Activated CD4-positive, alpha-beta T cell treated with anti-CD3 and anti-CD28 coated beads, Interleukin-2, amount 50 U/mL, for 24 hours (primary cell): ENCODE measurements at places on chromosomes 5 and 9.

GRCh38 chr9:130878295-130878694 is 18.3 kb downstream of the QRFP start:
- no peak for DNase-seq

- DNase-seq, result no peak
Observed at GRCh38 chr9:90900130-90900529, 98.5 kb downstream of the SYK start.

GRCh38 chr5:53233645-53234405 is 124.3 kb upstream of the MOCS2 start:
- no peak for DNase-seq

- no peak for DNase-seq
Observed at GRCh38 chr5:148398698-148399121, 15.0 kb downstream of the FBXO38 start.

- no peak for DNase-seq
Observed at GRCh38 chr5:102911973-102912372, 156.9 kb downstream of the PAM start.

DNA sequence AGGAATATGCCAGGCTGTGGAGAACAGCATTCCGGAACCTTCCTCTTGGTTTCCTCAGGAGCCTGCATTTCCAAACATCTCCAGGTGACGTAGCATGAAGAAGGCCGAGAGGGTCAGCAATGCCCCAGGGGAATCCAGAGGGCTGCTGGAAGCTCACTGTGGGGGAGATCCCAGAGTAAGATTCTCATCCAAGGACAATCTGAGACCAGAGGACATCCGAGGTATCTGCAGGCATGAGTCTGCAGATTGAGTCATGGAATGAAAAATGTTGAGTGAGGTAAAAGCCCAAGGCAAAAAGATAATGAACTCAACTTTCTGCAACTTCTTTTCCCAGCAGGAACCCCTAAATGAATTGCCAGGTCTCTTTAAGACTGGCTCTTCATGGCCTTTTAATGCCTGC is 73.5 kb downstream of the KIF4B start:
- DNase-seq, result no peak

- DNase-seq, result no peak
Observed at GRCh38 chr5:171871711-171872110, 86.1 kb downstream of the SMIM23 start.

DNA sequence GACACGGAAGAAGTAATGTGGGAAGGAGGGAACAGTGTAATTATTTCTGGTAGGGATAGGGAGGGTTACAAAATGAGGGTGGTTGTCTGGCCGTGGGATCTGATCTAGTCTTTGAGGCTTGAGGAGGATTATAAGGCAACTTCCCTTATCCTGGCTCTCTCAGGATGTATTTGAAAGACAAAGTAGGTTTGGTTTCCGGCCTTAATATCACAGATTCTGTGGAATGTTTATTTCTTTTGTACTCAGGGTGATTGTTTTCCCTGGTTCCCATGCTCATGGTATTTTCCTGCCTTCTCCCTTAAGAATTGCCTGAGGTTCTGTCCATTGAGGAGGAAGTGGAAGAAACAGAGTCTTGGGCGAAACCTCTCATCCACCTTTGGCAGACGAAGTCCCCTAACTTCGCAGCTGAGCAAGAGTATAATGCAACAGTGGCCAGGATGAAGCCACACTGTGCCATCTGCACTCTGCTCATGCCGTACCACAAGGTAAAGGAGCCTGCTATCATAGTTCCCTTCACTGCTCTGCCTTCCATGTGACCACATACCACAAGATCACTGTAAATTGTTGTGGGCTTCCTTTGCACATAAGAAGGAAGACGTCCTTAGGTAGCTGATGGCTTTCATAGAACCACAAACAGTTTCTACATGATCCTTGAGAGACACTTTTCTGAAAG is 253.8 kb downstream of the KDM4C start:
- no peak for DNase-seq

- DNase-seq, result no peak
Observed at GRCh38 chr9:135050072-135050990, 37.1 kb upstream of the OLFM1 start.

GRCh38 chr9:107784235-107784958 is 294.8 kb upstream of the KLF4 start:
- no peak for DNase-seq

- DNase-seq, result peak; percentile 31
Observed at GRCh38 chr5:132641241-132641723, 16.7 kb upstream of the IL13 start.

GRCh38 chr5:167412556-167412955 is 878.9 kb upstream of the WWC1 start:
- no peak for DNase-seq

DNA sequence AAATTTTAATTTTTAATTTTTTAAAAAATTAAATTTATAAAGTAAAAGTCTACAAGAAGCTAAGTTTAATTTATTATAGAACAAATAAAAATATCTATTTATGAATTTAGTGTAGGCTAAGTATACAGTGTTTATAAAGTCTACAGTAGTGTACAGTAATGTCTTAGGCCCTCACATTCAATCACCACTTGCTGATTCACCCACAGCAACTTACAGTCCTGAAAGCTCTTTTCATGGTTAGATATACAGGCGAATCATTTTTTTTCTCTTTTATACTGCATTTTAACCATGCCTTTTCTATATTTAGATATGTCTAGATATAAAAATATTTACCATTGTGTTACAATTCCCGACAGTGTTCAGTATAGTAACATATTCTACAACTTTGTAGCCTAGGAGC is 55.9 kb downstream of the PCSK1 start:
- DNase-seq, result no peak

DNA sequence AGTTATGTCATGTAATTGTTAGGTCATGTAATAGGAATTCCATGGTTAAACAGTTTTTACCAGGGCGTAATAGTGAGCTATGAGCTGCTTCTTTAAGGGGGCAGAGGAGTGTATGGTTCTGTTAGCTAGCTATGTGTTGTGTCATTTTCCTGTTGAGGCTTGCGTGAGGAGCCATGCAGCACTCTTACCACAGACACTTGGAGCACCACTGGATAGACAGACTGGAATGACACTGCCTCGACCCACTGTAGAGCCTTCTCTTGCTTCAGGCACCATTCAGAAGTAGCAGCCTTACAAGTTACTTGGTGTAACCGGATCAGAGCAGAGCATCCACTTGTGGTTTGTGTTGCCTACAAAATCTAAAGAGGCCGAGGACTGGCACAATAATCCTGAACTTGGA is 28.3 kb upstream of the STOM start:
- DNase-seq, result no peak

DNA sequence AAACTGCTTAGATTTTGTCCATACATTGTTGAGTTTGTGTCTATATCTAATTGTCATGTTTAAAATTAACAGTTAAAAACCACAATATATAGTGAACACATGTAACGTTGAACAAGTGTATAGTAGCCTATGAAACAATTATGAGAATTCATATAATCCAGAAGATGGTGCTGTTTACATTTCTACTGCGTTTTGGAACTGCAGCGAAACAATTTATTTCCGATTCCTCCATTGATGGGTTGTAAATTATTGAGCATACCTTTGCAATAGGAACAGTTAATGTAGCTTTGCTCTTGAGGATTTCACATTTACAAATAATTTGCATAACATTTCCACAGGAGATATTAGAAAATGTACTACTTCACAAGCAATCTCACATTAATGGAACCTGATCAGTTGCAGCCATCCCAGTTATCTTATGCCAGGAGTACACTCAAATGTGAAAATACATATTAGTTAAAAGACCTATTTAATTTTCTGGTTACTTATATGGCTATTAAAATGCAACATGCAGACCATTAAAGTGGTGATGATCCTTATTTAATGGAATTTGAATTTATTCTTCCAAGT is 411.8 kb downstream of the CDH10 start:
- DNase-seq, result no peak

DNA sequence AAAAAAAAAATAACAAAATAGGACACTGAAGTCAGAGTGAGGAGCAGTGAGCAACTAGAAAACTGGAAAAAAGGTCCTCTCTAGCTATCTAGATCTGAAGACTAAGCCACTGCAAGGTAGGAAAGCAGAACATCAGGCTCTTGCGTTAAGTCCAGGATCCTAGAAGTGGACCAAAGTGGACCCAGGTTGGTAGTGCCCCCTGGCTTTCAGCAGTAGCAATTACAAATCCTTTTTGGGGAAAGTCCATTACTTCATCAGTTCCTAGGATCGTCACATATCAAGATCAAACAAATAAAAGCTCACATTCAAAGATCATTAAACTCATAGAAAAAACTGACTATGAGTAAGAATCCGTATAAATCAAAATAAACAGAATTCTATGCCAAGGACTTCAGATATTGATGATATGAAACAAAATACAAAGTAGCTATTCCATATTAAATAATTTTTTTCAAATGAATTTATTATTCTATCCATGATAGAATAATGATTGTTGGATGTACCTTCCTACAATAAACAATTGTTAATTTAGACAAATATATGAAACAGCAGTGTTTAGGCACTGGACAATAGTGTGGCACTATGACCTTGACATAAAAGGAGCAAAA is 6.5 kb upstream of the RICTOR start:
- no peak for DNase-seq
